Mesothelial cell of epicardium (in vitro differentiated cells): ENCODE measurements at places on chromosomes 7 and 10. TPM values are rescaled to one million over a fixed set of nuclear protein-coding genes. Genes with fewer than 3 reads are reported as not detected.

DNA sequence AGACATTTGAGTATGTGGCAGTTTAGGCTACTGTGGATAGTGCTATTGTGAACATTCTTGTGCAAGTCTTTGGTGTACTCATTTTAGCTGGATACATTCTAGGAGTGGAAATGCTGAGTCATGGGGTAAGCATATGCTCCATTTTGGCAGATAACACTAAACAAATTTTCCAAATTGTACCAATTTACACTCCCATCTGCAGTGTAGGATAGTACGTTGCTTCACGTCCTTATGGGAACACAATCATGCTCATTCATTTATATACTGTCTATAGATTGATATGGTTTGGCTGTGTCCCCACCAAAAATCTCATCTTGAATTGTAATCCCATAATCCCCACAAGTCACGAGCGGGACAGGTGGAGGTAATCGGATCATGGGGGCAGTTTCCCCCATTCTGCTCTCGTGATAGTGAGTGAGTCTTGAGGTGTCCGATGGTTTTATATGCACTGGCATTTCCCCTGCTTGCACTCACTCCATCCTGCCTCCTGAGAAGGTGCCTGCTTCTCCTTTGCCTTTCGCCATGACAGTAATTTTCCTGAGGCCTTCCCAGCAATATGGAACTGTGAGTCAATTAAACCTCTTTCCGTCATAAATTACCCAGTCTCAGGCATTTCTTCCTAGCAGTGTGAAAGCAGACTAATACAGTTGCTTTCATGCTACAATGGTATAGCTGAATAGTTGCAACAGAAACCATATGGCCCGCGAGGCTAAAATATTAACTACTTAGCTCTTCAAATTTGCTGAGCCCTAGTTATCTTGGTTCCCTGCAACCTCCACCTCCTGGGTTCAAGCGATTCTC is 25.6 kb downstream of the RNF216 start:
- no peaks in the 10 kb centered on the region for H3K27me3 ChIP-seq
- DNase-seq: no peak
- H3K4me1 ChIP-seq: peaks cover 13% of the 10 kb centered on the region
- no peak overlapping the region for H3K4me3 ChIP-seq

GRCh38 chr7:106375499-106375898 is 90.7 kb upstream of the NAMPT start:
- no peaks in the 10 kb centered on the region for H3K36me3 ChIP-seq
- H3K4me3 ChIP-seq: no peak overlapping the region
- no peak overlapping the region for H3K27ac ChIP-seq
- no peak for DNase-seq
- H3K4me1 ChIP-seq: no peaks in the 10 kb centered on the region

- H3K4me1 ChIP-seq: peaks cover 4% of the 10 kb centered on the region
- H3K36me3 ChIP-seq: no peaks in the 10 kb centered on the region
- DNase-seq: peak; percentile 35
- H3K27me3 ChIP-seq: peaks cover 18% of the 10 kb centered on the region
- H3K4me3 ChIP-seq: no peak overlapping the region
Observed at GRCh38 chr10:129410688-129411392, 56.2 kb upstream of the MGMT start.

GRCh38 chr10:77629775-77630506 is 7.7 kb downstream of the KCNMA1 start:
- peaks cover 16% of the 10 kb centered on the region for H3K4me1 ChIP-seq
- H3K36me3 ChIP-seq: no peaks in the 10 kb centered on the region
- H3K4me3 ChIP-seq: no peak overlapping the region
- DNase-seq: no peak

- DNase-seq: peak; percentile 26
- no peak overlapping the region for H3K27ac ChIP-seq
- H3K36me3 ChIP-seq: no peaks in the 10 kb centered on the region
- no peaks in the 10 kb centered on the region for H3K27me3 ChIP-seq
- H3K4me1 ChIP-seq: no peaks in the 10 kb centered on the region
Observed at GRCh38 chr10:46263831-46264268, 22.9 kb upstream of the ANTXRL start.

DNA sequence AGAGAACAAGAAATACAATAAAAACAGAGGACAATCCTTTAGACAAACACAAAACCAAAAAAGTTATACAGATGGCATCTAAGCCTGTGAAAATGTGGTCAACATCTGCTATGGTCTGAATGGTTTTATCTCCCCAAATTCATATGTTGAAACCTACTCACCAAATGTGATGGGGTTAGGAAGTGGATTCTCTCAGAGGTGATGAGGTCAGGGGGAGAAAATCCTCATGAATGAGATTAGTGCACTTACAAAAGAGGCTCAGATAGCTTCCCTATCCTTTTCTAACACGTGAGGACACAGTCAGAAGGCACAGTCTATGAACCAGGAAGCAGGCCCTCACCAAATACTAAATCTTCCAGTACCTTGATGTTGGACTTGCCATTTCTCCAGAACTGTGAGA is 147.8 kb upstream of the GPR22 start:
- no peak overlapping the region for H3K27ac ChIP-seq
- no peaks in the 10 kb centered on the region for H3K4me1 ChIP-seq
- H3K4me3 ChIP-seq: no peak overlapping the region
- peaks cover 36% of the 10 kb centered on the region for H3K36me3 ChIP-seq
- no peak for DNase-seq

The CWF19L1 gene
- total RNA-seq: 20.7 to 25.6 TPM (median 24.1 TPM) in 3 replicates

DNA sequence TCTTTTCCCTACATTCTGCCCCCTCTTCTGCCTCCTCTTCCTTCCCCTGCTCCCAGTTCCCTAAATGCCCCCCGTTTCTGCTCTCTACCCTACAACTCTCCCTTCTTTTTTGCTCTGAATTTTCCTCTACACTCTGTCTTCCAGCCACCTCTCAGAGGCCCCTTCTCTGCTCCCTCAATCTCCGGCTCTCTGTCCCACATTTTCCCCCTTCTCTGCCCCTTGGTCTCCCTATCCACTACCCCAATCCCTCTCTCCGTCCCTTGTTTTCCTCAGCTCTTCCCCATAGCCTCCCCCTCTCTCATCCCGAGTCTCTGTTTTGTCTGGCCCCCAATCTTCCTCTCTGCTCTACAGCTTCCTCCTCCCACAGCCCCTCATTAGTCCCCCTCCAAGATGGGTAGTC is 3.3 kb downstream of the ALOX5 start:
- no peak overlapping the region for H3K27ac ChIP-seq
- H3K27me3 ChIP-seq: peaks cover 66% of the 10 kb centered on the region
- no peaks in the 10 kb centered on the region for H3K36me3 ChIP-seq
- peaks cover 15% of the 10 kb centered on the region for H3K4me1 ChIP-seq

DNA sequence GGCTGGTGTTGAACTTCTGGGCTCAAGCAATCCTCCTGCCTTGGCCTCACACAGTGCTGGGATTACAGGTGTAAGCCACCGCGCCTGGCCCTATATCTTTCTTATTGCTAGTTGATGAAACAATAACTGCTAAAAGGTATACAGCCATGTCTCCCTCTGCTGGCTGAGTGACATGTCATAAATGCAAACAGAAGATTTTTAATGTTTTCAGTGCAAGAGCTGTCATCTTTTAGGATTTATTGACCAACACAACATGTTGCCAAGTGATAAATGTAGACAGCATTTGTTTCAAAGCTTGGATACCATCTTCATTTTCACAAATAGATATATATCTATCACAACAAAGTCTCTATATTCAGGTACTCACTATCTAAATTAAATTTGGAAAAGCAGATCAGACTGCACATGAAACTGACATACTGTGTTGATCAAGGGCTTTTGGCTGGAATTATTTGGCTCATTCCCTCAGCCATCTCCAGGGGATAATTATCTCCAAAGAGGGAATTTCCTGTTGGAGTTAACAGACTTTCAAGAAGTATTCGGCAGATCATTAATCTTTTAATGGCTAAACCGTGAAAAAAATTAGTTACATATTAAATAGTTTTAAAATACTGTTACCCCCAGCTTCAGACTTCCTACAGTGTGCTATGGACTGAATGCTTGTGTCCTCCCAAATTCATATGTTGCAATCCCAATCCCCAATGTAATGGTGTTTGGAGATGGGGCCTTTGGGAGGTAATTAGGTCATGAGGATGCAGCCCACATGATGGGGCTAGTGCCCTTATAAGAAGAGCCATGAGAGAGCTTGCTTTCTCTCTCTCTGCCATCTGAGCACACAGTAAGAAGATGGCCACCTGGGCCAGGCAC is 41.3 kb upstream of the SRPK2 start:
- no peaks in the 10 kb centered on the region for H3K4me1 ChIP-seq
- H3K36me3 ChIP-seq: no peaks in the 10 kb centered on the region
- DNase-seq: no peak
- no peaks in the 10 kb centered on the region for H3K27me3 ChIP-seq
- no peak overlapping the region for H3K4me3 ChIP-seq

The GNGT1 gene
- total RNA-seq: not detected in 3 replicates

GRCh38 chr7:151114151-151115090 is 28.1 kb downstream of the AGAP3 start:
- no peaks in the 10 kb centered on the region for H3K27me3 ChIP-seq
- H3K27ac ChIP-seq: peak overlapping the region; percentile 95
- H3K36me3 ChIP-seq: peaks cover 7% of the 10 kb centered on the region
- peak overlapping the region; percentile 63 for H3K4me3 ChIP-seq

The PALD1 gene
- 4.9 to 5.6 TPM (median 4.9 TPM) in 3 replicates for total RNA-seq
